Upper lobe of right lung (tissue), 1 donor: ENCODE measurements at places on chromosomes 1 and 21. TPM values are rescaled to one million over a fixed set of nuclear protein-coding genes. Genes with fewer than 3 reads are reported as not detected.

- no peak for DNase-seq
These were observed 24.0 kb downstream of the BATF3 start for GRCh38 chr1:212675675-212676074.

- DNase-seq: no peak
These were observed 137.9 kb upstream of the F3 start for GRCh38 chr1:94679332-94680038.

- no peak for DNase-seq
These were observed 10.1 kb upstream of the CPT2 start for GRCh38 chr1:53186533-53186932.

DNA sequence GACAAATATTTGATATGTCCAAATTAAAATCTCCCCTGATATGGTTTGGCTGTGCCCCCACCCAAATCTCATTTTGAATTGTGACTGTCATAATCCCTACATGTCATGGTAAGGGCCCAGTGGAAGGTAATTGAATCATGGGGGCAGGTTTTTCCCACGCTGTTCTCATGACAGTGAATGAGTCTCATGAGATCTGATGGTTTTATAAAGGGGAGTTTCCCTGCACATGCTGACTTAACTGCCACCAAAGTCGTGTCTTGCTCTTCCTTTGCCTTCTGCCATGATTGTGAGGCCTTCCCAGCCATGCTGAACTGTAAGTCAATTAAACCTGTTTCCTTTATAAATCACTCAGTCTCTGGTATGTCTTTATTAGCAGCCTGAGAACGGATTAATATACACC is 207.0 kb downstream of the BARHL2 start:
- no peak for DNase-seq

GRCh38 chr21:45916011-45916840 is 65.3 kb upstream of the COL6A1 start:
- DNase-seq: no peak

TMEM51 gene
- 14.7 TPM for total RNA-seq

DNA sequence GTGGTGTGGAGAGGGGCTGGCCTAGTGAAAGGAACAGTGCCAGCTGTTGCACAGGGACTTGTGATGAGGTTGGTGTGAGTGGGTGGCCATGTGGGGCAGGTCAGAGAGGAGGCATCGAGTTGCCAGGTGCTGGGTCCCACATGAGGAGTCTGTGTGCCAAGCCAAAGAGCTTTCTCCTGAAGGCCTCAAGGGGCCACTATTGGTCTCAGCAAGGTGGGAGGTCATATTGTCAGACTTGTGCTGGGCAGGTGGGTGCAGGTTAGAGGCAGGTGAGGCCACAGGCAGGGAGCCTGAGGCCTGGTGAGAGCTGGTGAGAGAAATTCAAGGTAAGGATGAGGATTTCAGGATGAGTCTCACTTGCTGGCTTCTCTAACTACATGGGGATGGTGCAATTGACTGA is 256.8 kb downstream of the DISC1 start:
- DNase-seq: no peak

DNA sequence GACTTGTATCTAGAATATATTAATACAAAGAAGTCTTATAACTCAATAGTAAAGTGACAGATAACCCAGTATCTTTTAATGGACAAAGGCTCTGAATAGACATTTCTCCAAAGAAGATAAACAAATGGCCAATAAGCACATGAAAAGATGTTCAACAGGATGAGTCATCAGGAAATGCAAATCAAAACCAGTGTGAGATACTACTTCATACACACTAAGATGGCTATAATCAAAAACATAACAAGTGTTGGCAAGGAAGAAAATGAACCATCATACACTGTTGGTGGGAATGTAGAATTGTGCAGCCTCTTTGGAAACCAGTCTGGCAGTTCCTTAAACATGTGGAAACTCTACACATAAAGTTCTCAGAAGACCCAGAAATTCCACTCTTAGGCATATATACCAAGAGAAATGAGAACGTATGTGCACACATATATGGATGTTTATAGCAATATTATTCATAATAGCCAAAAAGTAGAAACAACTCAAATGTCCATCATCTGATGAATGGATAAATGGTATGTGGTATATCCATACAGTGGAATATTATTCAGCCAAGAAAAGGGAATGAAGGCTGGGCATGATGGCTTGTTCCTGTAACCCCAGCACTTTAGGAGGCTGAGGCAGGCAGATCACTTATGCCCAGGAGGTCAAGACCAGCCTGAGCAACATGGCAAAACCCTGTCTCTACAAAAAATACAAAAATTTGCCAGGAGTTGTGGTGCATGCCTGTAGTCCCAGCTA is 9.9 kb upstream of the MPL start:
- peak; percentile 13 for DNase-seq
